ENCODE measurements at places on chromosomes 13 and 19. TPM values are rescaled to one million over a fixed set of nuclear protein-coding genes. Genes with fewer than 3 reads are reported as not detected.

Gene HIPK4
- total RNA-seq: not detected

Gene DCLK1
- not detected for total RNA-seq

Gene LILRA6
- total RNA-seq: 2.4 TPM

Gene ZNF579
- total RNA-seq: 5.9 TPM

Gene C19orf67
- 0.22 TPM for total RNA-seq

Gene BRME1
- 1.7 TPM for total RNA-seq

Gene DNAAF3
- not detected for total RNA-seq

DNA sequence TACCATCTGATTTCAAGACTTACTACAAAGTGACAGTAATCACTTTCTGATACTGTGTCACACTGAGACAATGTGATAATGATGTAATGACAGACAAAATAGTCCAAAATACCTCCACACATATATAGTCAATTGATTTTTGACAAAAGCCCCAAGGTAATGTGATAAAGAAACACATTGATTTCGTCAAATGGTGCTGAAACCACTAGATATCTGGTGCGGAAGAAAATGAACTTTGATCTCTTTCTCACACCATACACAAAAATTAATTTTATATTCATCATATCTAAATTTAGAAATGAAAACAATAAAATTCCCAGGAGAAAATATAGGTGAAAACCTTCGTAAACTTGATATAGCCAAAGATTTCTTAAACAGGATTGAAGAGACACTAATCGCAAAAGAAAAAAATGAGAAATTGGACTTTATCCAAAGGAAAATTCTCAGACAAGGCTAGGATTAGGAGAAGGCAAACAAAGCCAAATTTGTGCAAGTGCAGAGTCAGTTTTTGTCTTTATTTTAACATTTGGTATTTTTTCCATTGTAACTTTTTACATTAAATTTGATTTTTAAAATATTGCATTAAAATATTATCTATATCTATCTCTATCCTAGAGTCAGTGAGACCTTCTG, 739.9 kb downstream of the DIAPH3 start:
- no peak for DNase-seq

DNA sequence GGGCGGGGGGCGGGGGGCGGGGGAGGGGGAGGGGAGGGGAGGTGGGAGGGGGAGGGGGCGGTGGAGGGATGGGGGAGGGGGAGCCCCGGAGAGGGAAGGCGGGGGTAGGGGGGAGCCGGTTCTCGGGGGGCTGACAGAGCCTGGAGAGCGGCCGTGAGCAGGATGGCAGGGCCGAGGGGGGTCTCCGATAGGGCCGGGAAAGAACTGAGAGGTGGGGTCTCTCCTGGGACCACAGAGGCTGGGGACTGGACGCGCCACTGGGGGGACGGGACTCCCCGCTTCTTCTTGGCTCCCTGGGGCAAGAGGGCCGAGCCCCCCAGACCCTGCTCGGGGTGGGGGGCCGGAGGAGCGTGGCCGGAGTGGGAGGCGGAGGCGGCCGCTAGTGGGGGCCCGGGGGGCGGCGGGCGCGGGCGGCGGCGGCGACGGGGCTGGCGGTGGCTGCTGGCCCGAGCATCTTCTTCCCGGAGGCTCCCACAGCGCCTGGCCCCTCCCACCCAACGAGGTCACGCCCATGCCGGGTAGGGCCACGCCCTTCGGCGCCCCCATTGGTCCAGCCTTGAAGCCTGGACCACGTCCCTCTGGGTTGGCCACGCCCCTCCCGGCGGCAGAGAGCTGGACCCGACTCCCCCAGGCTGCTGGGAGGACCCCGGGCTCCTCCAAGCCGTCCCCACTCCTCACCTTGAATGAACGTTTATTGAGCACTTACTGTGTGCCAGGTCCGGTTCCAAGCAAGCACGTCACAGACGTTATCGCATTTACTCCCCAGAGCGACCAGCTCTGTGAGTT, at the start of gene NOVA2:
Gene NOVA2, minus strand, starts transcription at position 313 of the 786 bp plus-strand sequence. CDS start 514 bp downstream, outside the sequence.
- no peak for DNase-seq

GRCh38 chr13:20566468-20566897, 474 bp upstream of the IFT88 start:
- DNase-seq: peak; percentile 8

DNA sequence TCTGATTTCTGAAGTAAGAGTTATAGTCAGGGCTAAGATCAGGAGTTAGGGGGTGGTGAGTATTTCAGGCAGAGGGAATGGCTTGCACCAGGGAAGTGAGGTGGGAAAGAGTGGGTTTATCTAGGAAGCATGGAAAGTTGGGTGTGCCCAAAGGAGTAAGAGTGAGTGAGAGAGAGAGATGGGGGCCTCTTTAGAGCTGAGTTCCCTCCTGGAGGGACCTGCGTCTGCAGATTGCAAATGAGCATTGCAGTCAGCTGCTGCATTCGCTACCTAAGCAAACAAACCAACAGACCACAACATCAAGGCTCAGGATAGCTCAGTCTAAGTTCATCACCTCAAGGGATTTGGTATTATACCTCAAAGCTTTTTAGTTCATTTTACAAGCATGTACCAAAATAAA, 405.8 kb downstream of the FGF9 start:
- DNase-seq: no peak

DNA sequence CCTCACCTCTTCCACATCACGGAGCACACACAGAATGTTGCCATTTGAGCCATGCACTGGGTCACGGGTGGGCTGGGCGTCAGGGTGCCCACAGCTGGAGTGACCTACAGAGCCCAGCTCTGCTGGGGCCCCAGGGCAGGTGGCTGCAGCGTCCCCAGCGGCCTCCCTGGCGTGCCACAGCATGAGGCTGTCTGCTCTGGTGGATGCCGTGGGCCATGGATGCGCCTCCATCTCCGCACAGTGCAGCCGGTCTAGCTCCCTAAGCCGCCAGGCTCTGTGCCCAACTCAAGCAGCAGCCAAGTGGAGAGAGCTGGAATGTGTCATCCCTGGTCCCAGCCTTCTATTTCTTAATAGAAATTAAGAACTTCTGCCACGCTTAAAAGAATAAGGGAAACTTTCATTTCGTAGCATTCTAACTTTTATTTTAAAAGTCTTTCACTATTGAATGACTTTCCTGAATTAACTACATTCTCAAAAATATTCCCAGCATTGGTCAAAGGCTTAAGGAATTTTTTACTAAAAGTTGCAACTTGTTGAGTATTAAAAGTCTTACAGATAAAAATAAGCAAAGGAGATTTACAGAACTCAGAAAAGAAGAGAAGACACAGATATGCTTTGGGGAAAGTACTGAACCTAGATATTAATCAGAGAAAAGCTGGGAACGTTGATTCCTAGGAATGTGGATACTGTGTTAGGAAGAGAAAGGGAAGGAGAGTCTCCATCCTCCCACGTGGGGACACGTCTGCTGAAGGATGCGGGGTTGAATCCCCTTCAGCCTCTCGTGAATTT, 59.3 kb downstream of the ATP11A start:
- no peak for DNase-seq

DNA sequence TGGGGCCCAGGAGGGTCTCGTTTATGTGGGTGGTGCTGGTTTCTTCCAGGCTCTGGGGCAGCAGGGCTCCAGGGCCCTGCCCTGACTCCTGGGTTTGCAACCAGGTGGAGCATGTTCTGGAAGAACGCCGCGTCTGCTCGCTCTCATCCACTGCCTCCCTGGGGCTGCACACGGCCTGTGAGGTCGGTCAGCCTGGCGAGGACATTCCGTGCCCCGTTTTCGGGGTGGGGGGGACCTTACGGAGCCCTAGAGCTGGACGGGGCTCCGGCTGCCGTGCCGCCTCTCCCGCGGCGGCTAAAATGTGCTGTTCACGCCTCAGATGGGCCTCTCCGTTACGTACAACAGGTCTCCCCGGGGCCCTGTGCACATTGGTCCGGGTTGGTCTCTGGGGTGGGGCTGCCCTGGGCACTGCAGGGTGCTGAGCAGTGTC, 3.3 kb downstream of the GNA11 start:
- DNase-seq: no peak

DNA sequence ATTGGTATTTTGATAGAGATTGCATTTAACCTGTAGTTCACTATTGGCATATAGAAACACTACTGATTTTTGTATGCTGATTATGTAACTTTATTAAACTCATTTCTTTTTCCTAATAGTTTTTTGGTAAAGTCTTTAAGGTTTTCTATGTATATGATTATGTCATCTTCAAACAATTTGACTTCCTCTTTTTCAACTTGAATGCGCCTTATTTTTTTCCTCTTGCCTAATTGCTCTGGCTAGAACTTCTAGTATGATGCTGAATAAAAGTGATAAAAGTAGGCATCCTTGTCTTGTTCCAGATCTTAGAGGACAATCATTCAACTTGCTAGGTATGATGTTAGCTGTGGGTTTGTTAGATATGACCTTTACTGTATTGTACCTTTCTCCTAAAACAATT, 1034.9 kb downstream of the PCDH9 start:
- no peak for DNase-seq

DNA sequence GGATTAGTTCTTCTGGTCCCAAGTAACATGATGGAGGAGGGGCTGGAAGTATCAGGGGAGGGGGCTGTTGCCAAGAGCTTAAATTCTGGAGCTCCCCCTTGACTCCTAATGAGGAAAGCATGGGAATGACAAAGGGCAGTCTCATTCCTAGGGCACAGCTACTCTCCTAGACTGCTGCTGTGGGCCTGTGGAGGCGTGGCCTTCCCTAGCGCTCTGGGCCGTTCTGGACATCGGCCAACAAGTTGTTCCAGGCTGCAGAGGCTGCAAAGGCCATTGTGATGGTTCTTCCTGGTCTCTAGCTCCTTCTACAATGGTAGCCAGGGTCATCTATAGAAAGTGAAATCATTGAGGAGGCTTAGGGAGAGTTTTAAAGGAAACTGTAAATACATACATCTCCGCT, 916.6 kb downstream of the DIAPH3 start:
- no peak for DNase-seq

- DNase-seq: no peak
Measured at GRCh38 chr13:110421696-110422385, 114.8 kb downstream of the COL4A2 start.

GRCh38 chr13:83414393-83414792, 467.9 kb downstream of the SLITRK1 start:
- DNase-seq: no peak

- DNase-seq: no peak
Measured at GRCh38 chr13:99361197-99361596, 54.0 kb upstream of the GPR183 start.

GRCh38 chr13:37094840-37095239, 10.6 kb downstream of the CSNK1A1L start:
- no peak for DNase-seq

Data from T-helper 17 cell (primary cell).